ENCODE measurements at places on chromosomes 5 and 9. TPM values are rescaled to one million over a fixed set of nuclear protein-coding genes. Genes with fewer than 3 reads are reported as not detected.

DNA sequence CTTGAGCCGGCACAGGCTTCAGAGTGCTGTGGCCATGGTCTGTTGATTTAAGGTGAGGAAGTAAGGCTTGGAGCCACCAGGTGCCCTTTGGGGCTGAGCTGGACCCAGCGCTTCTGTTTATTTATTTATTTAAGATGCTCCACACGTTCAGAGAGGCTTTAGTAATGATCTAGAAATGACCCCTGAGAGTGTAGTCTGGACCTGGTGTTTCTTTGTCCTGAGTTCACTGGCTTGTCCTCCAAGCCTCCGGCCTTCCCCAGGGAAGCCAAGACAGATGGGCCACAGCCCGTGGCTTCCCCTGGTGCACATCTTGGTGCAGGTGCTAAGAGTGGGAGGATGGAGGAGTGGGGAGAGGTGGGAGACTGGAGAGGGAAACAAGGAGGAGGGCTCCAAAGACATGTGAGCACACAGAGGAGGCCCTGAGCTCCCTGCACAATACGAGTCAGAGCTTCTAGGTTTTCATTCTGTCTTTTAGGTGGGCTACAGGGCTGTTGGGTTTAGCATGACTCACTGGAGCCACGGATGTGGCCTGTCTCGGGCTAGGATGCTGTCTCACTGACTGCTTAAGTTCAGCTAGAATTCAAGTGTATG is 56.9 kb downstream of the AHRR start:
- no peak overlapping the region for H3K27ac ChIP-seq
- H3K36me3 ChIP-seq, result no peaks in the 10 kb centered on the region
- peaks cover 13% of the 10 kb centered on the region for H3K4me1 ChIP-seq
- DNase-seq, result no peak

Gene GLDC
- 0.32 TPM for total RNA-seq

GRCh38 chr9:125190361-125190801 is 778 bp upstream of the PPP6C start:
- peak; percentile 10 for DNase-seq
- peaks cover 14% of the 10 kb centered on the region for H3K4me1 ChIP-seq
- H3K4me3 ChIP-seq, result peak overlapping the region; percentile 99
- H3K36me3 ChIP-seq, result no peaks in the 10 kb centered on the region
- H3K27ac ChIP-seq, result peak overlapping the region; percentile 97

- peaks cover 8% of the 10 kb centered on the region for H3K4me1 ChIP-seq
- no peaks in the 10 kb centered on the region for H3K27me3 ChIP-seq
- peaks cover 68% of the 10 kb centered on the region for H3K36me3 ChIP-seq
- no peak overlapping the region for H3K4me3 ChIP-seq
- no peak for DNase-seq
These were observed 7.3 kb downstream of the GBA2 start for GRCh38 chr9:35741740-35742139.

Gene CDH9
- not detected for total RNA-seq

GRCh38 chr5:60710362-60710761 is 10.4 kb upstream of the DEPDC1B start:
- no peak overlapping the region for H3K27ac ChIP-seq
- no peak overlapping the region for H3K4me3 ChIP-seq
- H3K36me3 ChIP-seq, result no peaks in the 10 kb centered on the region
- no peaks in the 10 kb centered on the region for H3K27me3 ChIP-seq
- H3K4me1 ChIP-seq, result no peaks in the 10 kb centered on the region

- no peaks in the 10 kb centered on the region for H3K36me3 ChIP-seq
- H3K27me3 ChIP-seq, result peaks cover 7% of the 10 kb centered on the region
- peaks cover 8% of the 10 kb centered on the region for H3K4me1 ChIP-seq
- no peak for DNase-seq
- no peak overlapping the region for H3K4me3 ChIP-seq
These were observed 9.6 kb downstream of the HMCN2 start for GRCh38 chr9:130275156-130275555.

Gene HK3
- total RNA-seq, result 0.84 TPM

DNA sequence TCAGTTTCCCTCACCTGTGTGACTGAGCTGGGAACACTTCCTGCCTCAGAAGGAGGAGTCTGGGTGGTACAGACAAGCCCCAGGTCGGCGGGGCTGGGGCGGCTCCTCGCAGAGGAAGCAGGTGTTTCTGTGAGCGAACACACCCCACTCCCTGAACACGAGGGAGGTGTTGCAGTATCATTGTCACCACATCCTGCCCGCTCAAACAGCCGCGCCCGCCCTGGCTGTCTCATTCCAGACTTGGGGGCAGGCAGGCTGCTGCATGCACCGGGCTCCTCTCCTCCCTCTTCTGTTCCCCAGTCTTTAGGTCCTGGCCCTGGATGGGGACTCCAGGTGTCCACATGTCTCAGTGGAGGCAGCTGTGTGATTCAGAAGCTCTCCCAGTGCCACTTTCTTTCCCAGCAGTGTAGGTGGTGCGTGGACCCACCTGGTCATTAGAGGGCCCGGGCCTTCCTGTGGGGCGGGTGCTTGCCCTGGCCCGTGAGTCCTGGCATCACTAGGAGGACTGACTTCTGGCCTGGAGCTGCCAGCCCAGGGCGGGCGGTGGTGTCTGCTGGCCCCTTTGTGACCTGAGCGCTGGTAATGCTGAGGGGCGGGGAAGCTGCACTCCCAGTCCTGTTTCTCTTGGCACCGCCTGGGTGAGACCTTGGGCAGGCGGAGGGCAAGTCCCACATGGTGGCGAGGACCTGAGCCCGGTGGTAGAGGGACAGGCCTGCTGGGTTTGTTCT is 18.3 kb upstream of the PHYHD1 start:
- no peaks in the 10 kb centered on the region for H3K4me1 ChIP-seq
- H3K36me3 ChIP-seq, result peaks cover 8% of the 10 kb centered on the region
- H3K27me3 ChIP-seq, result no peaks in the 10 kb centered on the region
- no peak overlapping the region for H3K27ac ChIP-seq
- no peak for DNase-seq

Gene VLDLR
- total RNA-seq, result 4.5 TPM

DNA sequence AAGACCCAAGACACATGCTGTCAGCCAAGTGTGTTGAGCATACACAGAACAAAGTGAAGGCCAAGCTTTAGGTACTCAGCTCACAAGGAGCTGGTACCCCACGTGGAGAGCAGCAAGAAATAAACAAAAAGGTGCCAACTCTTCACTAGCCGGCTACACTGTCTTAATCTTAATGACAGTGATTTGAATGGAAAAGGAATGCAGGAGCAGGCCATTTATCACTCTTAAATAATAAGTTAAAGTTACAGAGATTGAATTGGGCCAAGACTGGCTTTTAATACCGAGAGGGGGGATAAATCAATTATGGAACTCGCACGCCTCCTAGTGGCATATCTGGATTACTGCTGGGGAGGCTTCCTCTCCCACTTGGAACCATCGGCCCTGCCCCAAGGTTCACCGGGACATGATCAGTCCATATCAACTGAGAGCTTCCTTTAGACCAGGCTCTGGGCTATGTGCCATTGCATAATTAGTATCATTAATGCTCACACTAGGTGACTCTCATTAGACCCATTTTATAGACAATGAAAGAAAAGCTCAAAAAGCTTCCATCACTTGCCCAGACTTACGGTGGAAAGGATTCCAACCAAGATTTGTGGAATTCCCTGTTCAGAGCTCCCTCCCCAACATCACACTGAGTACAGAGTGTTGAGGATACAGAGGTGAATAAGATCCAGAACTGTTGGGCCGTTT is 94.0 kb downstream of the ACTL7B start:
- H3K36me3 ChIP-seq, result no peaks in the 10 kb centered on the region
- H3K27ac ChIP-seq, result no peak overlapping the region
- peaks cover 2% of the 10 kb centered on the region for H3K4me1 ChIP-seq
- H3K4me3 ChIP-seq, result no peak overlapping the region

Gene PCDHA11
- 15.5 TPM for total RNA-seq

DNA sequence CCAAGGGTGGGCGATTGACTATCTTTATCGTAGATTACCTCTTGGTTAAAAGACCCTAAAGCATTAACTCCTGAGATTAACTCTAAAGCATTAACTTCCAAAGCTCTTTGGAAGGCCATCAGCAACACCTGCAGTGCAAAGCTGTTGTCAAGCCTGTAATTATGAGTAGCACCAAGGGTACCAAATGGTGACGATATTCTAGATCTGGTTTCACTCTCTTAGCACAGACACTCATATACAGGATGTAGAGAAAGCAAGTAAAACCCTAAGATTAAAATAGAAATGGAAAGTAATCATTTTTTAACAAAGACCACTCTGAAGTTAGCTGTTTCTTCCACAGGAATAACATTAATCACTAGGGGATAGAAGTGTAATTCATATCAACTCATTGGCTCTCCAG is 29.9 kb upstream of the TNFSF8 start:
- no peak overlapping the region for H3K27ac ChIP-seq
- peaks cover 2% of the 10 kb centered on the region for H3K4me1 ChIP-seq
- no peak for DNase-seq
- no peak overlapping the region for H3K4me3 ChIP-seq

GRCh38 chr5:75435096-75435495 is 76.3 kb downstream of the CERT1 start:
- H3K36me3 ChIP-seq, result no peaks in the 10 kb centered on the region
- H3K4me1 ChIP-seq, result no peaks in the 10 kb centered on the region
- no peak overlapping the region for H3K4me3 ChIP-seq
